Activated CD8-positive, alpha-beta memory T cell treated with anti-CD3 and anti-CD28 coated beads for 1 hour (primary cell): ENCODE measurements at places on chromosomes 3 and 15.

GRCh38 chr15:47955021-47955420 is 165.8 kb upstream of the SLC24A5 start:
- no peak for DNase-seq

DNA sequence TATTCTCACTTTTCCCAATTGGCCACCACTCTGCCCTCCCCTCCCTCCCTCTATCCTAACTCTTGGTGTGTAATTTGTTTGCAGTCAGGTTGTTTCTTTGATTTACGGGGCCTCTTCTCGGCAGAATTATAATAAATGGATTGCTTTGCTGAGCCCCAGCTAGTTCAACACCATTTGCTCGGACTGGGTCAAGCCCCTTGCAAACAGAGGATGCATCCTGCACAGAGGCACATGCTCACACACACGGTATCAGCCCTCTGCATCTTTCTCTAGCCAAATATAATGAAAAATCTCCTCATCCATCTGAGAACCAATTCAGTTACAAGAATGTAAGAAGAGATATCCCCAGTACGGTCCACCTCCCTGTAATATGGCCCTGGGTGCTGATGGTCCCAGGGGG is 97.7 kb downstream of the EPHB1 start:
- no peak for DNase-seq

GRCh38 chr3:65246561-65246960 is 558.8 kb upstream of the ADAMTS9 start:
- DNase-seq: no peak

DNA sequence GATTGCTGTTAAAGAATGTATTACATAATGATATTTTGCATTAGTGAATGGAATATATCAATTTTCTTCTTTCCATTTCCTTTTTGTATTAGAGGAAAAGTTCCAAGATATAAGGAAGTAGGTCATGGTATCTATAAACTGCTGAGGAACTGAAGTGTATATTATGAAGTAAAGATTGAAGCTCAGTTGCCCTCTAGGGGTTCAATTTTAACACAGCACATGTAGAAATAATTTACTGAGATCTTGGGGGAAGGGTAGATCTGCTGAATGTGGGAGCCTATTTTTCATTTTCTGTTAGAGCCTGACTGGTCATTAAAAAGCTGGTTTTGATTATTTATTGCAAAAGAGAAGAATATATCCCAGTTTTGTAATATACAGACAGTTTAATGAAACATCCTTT is 45.2 kb downstream of the CMC1 start:
- DNase-seq: no peak

GRCh38 chr15:76270876-76271275 is 40.4 kb downstream of the ETFA start:
- DNase-seq: no peak

GRCh38 chr15:96325541-96326327 is 4.8 kb upstream of the NR2F2 start:
- no peak for DNase-seq

DNA sequence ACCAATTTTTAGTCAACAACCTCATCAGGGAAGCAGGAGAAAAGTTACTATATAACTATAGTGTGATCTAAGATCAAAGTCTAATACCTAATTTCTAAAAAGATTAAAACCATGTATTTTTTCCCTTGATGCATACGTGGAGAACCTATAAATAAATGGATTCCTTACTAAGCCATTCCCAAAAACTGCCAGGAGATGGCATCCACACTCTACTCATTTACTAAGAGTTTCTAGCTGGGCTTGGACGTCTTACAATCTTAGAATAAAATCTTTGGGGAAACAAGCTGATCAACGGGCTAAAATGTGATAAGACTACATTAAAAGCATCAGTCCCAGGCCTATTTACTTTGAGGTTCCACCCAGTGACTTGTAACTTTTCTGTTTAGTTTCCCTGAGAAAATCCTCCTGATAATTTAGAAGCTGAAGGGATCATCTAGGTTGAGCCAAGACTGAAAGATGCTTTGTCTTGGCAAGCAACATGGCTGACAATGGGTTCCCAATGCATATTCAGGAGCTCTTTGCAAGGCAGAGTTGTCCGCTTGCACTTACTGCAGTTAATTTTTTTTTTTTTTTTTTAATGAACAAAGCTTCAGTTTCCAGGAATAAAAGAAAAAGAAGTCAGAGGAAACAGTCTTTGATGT is 85.5 kb upstream of the FGF12 start:
- DNase-seq: no peak

DNA sequence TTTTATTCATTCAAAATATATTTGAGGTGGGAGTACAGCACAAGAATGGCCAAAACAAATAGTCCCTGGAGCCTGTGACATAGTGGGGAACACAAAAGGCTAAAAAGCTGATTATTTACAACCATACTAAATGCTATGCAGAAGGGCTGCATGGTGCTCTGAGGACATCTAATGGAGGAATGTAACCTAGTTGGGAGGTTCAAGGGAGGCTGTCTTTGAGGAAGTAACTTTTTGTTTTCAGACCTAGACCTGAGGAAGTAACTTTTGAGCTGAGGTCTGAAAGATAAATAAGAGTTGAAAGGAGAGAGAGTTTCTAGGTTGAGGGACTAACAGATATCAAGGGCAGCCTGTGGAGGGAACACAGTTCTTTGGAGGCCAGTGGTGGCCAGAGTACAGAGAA is 34.8 kb upstream of the RASA2 start:
- no peak for DNase-seq

DNA sequence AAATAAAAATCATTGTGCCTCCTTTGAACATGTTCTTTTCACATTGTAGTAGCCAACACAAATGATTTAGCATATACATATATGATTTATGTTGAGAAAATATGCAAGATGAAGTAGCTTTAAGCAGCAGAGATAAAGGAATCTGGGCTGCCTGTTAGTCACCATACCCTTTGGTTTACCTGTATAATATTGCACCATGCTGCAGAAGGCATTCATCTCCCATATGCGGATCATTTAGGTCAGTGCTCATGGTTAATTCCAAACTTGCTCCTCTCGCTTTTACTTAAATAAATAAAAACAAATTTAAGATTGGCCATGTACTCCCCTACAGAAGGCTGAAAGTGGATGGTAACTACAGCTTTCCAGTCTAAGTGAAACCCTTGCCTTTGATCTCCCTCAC is 86.7 kb upstream of the TBL1XR1 start:
- no peak for DNase-seq

- DNase-seq: no peak
Observed at GRCh38 chr3:109143646-109144045, 7.1 kb downstream of the C3orf85 start.
